ENCODE measurements at places on chromosomes 12 and 14.

GRCh38 chr12:10372559-10372958, 17.3 kb downstream of the KLRK1 start:
- no peak for DNase-seq

- no peak for DNase-seq
These were observed 70.2 kb downstream of the LLPH start for GRCh38 chr12:66060163-66060907.

GRCh38 chr14:58171090-58171489, 19.1 kb upstream of the ARMH4 start:
- peak; percentile 71 for DNase-seq

DNA sequence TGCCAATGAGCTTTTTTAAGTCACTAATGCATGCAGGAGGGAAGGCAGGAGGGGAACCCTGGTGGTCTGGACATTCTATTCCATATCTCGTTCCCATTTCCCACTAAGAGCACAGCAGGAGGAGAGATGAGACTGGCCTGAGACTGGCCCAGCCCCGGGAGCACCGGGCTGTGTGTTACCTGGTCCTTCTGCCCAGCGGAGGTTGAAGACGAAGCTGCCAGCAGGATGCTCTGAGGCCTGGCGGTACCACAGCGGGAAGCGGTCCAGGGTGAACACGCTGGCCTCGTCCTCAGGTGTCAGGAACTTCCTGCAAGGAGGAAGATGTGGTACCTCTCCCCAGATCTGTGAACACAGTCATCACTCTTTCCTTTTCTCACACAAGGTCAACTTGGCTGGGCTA, 23.9 kb downstream of the LRTM2 start:
- no peak for DNase-seq

GRCh38 chr14:100116134-100116533, 43.3 kb downstream of the DEGS2 start:
- no peak for DNase-seq

DNA sequence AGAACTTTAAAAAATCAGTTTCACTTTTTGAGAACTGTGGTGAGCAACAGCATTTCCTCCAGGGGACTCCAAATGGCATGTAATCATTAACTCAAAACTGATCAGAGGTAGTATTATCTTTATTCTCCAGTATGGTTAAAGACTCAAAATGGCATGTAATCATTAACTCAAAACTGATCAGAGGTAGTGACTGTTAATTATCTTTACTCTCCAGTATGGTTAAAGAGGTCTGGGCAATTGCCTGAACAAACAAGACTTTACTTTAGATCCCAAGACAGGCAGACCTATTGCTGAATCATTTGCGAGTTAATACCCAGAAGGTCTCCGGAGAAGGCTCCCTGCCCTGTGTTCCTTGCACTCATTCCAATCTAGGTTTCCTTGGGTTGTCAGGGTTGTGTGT, 6.6 kb upstream of the ACADS start:
- no peak for DNase-seq

DNA sequence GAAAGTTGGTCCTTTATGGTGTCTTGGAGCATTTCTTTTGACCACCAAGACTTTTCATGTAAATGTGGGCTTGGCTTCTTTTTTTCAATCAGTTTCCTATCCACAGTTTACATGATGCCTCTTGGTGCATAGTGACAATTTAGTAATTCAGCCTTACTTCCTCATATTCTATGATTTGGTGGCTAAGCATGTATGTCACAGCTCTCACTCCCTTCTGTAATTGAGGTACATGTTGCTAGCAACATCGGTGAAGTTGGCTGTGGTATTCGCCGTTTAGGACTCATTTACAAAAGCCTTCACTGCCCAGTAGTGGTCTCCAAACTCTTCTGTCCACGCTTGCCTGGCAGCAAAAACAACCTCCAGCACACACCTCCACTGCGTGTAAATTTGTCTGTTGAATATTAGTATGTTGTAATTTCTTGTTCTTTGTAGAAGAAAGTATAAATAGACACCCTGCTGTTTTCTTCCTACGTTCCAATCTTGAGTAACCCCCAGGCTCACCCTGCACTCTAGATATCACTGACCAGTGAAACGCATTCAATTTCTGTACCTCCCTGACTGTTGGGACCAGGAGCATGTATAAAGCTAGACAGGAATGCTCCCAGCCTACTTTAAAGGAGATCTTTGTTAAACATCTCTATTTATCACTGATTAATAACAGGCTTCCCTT, 90.4 kb downstream of the PPP2R5C start:
- DNase-seq: no peak

GRCh38 chr14:97179573-97179972, 382.4 kb downstream of the VRK1 start:
- peak; percentile 57 for DNase-seq

- no peak for DNase-seq
These were observed 38.9 kb downstream of the TPCN1 start for GRCh38 chr12:113260127-113260526.

GRCh38 chr12:127685491-127685890, 581.5 kb upstream of the TMEM132C start:
- no peak for DNase-seq

DNA sequence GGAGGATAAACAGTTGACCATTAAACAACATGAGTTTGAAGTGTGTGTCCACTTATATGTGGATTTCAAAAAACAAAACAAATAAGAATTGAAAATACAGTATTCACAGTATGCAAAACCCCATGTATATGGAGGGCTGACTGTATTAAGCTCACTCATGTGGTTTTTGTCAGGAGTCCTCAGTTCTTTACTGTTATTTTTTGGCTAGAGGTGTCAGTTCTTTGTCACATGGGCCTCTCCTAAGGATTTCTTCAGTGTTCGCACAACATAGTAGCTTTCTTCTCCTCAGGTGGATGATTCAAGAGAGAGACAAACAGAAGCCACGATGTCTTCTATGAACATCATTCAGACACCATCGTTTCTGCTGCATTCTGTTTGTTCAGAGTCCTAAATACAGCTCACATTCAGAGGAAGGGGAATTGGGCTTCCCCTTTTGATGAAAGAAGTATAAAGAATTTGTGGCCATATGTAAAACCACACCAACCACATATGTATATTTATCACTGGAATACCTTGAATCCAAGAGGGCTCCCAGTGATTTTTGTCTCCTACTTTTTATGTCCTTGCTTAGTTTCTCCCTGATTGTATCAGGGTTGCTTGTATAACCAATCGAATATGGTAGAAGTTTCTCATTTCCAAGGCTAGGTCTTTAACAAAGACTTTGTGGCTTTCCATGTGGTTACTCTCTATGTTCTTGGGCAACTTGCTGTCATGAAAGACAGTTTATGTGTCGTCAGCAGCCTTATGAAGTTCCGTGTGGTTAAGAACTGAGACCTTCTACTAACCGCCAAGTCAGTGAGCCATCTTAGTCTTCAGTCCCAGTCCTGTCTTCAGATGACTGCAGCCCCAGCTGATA, 18.9 kb downstream of the MNAT1 start:
- peak; percentile 78 for DNase-seq

DNA sequence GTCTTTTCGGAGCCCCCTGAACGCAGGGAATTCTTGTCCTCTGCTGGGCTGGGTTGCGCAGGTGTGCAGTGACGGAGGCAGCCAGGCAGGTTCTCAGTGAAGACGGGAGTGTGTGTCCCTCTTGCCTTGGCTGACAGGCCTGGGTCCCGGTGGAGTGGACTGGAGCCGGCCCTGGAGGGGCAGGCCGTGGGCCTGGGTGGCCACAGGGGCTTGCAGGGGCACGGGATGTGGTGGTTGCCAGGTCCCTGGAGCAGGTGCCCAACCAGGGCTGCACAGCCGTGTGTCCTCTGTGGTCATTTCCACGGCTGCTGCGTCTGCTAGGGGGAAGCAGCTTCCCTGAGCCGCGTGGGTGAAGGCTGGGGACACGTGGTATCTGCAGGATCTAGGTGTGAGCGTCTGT, 79.8 kb downstream of the ADGRD1 start:
- no peak for DNase-seq

DNA sequence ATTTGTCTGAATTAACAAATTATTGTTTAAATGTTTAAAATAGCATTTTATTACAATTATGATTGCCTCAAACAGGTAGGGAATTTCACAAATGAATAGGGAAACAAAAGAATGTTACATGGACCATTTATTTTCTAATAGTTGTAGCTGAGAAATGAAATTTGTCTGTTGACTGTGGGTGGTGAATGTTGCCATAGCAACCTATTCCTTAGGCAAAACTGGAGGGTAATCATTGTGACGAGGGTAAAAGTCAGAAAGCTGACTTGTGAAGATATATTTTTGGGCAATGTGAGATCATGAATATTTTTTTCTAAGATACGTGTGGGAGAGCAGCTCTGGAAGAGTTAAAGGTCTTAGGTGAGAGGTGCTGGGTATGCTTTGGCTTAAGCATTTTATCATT, 24.2 kb upstream of the CLEC14A start:
- DNase-seq: no peak

- peak; percentile 27 for DNase-seq
These were observed 2.7 kb downstream of the TGFB3 start for GRCh38 chr14:75979071-75979571.

DNA sequence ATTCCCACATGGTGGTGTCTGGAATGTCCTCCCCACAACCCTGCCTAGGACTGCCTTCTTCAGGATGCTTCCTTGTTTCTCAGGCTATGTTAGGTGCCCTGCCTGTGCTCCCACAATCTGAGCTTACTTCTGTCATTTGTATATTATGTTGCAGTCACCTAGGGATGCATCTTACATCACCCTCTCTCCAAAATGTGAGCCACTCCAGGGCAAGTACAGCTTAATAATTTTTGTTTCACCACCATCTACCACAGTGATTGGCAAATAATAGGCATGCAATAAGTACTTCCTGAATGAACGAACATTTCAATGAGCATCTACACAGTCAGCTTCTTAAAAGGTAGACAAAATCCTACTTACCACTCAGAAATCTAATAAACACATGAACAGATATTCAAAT, 37.6 kb downstream of the ZFYVE26 start:
- DNase-seq: no peak

DNA sequence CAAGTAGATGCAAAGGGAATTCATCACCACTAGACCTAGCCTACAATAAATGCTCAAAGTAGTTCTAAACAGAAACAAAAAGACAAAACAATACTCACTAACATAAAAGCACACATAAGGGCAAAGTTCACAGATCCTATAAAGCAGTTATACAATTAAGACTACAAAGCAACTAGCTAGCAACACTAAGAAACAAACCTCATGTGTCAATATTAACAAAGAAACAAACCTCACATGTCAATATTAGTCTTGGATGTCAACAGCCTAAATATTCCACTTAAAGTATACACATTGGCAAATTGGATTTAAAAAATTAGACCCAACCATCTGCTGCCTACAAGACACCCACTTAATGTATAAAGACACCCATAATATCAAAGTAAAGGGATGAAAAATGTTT, 152.7 kb downstream of the KCNK10 start:
- DNase-seq: no peak

GRCh38 chr12:112121780-112122565, 3.4 kb upstream of the TRAFD1 start:
- no peak for DNase-seq

GRCh38 chr14:21133901-21134300, 22.0 kb downstream of the OR5AU1 start:
- no peak for DNase-seq

DNA sequence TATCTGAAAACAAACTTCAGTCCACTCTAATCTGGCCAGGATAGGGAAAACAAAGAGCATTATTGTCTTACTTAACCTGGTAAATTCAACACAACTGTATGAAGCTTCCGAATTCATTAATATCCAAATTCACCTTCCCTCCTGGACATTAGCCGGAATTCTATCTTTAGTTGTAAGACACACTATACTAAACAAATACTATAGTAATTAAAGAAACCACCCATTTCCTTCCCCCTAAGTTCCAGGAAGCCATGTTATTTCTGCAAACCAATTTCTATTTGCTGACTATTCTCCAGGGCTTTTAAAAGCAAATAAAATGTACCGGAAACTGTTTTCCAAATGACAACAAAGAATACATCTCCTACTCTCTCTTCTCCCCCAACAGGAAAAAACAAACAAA, 122.7 kb upstream of the MDM1 start:
- no peak for DNase-seq

DNA sequence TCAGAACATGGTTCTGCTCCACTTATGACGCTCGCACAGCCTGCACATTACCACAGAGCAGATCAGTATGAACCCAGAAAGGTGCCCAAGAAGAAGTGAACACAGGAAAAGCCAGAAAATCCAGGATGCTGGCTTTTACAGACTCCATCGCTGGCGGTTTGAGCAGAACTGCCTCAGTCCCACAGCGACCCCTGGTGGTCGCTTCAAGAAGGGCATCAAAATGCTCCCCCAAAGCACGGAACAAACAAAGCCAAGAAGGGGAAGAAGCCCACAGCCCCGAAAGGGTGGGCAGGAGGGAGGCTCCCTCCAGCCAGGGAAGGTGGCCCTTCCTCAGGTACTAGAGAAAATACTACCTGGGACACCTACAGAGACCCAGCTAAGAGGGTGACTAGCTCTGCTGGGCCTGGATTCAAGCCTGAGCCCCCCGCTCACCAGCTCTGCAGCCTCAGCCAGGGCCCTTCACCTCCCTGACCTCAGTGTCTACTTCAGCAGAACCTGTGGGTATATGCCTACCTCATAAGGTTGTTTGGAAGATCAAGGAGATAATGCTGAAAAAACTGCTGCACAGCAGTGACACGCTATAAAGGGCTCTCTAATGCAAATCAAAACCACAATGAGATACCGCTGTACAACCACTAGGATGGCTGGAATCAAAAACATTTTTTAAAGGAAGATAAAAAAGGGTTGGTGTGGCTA, 98.1 kb downstream of the NCOR2 start:
- no peak for DNase-seq

DNA sequence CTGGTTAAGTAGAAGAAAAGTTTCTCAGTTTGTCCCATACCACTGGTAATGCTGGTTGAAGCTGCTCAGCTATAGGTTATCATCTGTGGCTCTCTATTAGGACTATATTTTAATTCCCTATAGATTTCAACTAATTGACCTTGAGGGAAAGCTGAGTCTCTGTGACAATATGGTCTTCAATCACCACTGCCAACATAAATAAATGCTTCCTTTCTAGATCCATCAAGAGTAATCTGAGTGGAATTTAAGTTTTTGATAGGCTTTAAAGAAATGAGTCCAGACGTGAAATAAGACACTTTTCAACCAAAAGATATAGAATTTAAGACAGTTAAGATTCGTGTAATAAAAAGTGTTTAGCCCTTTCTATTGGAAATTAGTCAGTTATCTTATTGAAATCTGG, 63.5 kb upstream of the MYF6 start:
- no peak for DNase-seq

GRCh38 chr14:94239406-94239805, 53.7 kb downstream of the SERPINA10 start:
- DNase-seq: no peak

DNA sequence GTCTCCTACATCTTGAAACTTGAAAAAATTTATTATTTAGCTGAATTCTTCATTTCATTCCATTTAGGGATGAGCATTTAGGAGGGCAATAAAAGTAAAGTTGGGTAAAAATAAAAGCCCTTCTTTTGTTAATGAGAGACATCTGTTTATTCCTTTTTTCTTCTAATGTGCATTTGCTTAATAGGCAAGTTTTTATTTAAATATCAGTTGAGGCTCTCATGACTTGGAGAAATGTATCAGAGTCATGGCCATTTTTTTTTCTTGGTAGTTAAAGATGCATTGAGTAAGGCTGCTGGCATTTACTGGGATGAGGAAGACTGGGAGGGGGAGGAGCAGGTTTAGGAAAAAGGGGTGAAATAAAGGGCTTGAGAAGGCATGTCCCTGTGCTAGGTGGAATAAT, 609.9 kb upstream of the TMEM132C start:
- DNase-seq: no peak
